ENCODE measurements at places on chromosomes 13 and 19.

GRCh38 chr19:46917002-46917401 is 56.2 kb downstream of the ARHGAP35 start:
- DNase-seq: no peak

DNA sequence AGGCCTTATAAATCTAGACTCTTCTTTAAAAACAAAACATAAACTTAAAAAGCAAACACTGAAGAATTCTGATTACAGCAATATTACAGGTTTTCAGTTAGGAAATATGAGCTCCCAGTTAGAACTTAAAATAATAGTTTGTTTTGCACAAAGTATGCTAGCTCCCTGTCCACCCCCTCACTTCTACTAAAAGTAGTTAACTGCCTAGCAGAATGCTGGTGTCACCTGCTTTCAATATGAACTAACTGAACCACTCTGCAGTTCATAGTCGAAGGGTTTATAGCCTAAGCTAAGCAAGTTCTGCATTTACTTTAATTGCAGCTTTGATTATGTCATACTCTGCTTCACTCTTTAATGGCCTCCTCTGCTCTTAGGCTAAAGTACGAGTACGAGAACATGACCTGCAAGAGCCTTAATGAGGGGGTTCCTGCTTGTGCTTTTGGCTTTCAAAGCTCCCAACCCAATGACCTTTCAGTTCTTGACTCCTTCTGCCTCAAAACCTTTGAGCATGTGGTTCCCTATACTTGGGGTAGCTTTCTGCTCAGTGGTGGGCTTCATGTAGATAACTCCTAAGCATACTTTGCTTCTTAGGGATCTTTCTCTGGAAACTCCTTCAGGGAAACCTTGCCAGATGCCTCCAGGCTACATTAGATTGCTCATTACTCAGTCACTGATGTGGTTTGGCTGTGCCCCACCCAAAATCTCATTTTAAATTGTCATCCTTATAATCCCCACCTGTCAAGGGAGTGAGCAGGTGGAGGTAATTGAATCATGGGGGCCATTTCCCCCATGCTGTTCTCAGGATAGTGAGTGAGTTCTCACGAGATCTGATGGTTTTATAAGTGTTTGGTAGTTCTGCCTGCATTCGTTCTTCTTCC is 278.9 kb upstream of the ARGLU1 start:
- no peak for DNase-seq

GRCh38 chr19:53546758-53547513 is 9.0 kb downstream of the ZNF331 start:
- DNase-seq: no peak

DNA sequence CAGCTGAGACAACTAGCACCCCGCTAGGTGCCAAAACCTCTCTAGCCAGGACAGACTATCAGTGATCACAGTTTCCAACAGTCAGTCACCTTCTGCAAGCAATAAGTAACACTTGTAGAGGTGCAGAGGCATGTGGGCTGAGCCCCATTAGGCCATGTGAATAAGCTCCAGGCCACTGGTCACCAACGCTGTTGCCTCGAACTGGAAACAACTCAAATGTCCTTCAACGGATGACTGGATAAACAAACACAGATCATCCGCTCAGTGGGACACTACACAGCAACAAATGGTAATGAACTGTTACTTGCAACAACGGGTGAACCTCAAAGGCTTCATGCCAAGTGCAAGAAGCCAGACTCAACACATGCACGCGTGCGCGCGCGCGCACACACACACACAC is 27.5 kb upstream of the TMEM160 start:
- no peak for DNase-seq

GRCh38 chr19:58274771-58275201 is 4.0 kb upstream of the ZNF8 start:
- DNase-seq: no peak

DNA sequence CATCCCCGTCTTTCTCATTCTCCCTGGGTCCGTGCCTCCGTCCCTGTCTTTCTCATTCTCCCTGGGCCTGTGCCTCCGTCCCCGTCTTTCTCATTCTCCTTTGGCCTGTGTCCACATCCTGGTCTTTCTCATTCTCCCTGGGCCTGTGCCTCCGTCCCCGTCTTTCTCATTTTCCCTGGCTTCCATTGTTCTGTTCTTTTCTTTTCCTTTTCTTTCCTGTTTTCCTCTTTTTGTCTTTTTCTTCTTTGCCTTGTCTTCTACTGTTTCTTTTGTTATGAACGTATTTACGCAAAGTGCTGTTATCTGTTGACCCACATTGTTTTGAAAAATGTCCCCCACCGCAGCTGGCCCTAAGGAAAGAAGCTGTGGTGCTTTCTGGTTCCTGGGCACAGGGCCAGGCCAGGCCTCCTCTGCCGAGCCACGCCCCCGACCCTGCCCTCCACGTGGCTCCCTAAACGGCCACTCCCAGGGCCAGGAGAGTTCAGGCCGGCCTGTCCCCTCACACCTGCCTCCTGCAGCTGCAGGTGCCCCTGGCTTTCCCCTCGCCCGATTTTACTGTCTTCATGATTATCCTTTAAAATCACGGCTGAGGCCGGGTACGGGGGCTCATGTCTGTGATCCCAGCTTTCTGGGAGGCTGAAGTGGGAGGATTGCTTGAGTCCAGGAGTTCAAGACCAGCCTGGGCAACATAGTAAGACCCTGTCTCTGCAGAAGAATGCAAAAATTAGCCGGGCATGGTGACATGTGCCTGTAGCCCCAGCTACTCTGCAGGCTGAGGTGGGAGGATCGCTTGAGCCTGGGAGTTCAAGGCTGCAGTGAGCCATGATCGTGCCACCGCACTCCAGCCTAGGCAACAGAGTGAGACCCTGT is 14.0 kb upstream of the TMPRSS9 start:
- no peak for DNase-seq

DNA sequence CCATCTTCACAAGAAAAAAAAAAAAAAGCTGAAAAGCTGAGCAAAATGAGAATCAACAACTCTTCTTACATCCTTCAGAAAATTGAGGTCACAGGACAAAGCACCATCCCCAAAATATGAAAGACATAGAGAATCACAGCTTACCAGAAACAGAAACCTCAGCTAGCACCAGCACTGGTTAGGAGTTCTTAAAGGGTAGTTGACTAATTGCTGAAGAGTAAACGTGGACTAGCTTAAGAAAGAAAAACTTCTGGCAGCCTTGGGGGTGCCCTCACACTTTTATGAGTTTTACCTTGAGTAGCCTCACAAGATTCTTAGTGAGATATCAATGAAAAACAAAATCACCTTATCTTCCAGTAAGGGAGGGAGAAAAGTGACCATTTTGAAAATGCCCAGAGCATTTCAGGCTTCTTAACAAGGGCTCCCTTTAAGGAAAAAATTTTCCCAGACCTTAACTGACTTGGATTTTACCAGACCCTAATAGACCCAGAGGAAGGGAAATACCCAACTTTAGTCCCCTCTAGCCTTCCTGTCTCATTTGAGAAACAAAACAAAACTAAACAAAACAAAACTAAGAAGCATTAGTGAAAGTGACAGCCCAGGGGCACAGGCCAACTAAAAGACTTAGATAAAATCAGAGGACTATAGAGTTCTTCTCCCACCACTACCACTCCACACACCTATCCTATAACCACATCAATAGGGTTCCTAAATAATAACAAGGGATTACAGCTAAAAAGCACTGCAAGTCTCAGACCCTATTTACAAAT is 888.6 kb downstream of the DIAPH3 start:
- DNase-seq: no peak

- DNase-seq: no peak
These were observed 1.3 kb downstream of the ZNF780A start for GRCh38 chr19:40089462-40089861.

DNA sequence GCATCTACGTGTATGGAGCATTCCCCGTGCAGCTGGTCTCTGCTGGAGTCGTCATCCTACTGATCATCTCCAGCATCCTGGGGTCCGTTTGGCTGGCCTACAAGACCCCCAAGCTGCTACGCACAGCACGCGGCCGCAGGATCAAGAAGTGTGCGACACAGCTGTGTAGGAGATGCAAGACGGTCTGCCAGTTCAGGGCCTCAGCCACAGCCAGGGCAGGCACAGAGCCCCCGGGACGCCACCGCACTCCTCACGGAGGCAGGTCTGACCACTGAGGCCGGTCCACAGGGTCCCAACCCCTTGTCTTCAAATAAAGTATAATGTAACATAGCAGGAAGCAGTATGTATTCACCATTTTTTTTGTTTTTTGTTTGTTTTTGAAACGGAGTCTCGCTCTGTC is 6.1 kb downstream of the PRR22 start:
- no peak for DNase-seq

DNA sequence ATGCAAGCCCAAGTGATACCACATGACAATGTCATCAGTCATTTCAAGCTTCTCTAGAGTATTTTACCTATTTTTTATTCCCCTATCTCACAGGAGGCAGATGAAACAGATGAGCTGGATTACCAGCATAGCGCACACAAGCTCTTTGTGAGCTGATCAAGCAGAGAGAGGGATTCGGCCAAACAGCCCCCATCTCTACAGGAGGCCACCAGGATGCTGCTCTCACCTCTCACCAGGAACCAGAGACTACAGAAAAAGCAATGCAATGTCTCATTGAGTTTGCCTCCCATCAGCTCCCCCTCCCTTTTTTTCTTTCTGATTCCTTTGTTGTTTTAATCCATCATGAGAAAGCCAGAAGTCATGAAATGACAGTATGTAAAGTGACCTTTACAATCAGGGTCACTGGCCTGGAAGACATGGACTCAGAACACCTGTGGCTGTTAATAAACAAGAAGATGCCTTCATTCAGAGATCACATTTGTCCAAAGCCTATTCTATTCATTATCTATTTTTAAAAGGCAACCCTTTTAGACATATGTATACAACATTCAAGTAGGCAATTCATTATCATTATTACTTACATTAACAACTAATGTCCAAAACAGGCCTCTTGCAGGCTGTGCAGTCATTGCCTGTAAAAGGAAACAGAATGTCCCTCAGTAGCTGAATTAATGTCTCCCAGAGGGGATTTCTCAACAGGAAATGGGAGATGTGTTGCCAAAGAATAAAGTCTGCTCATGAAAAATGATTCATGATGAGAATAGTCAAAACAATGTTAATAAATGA is 656.6 kb downstream of the TBC1D4 start:
- DNase-seq: no peak

DNA sequence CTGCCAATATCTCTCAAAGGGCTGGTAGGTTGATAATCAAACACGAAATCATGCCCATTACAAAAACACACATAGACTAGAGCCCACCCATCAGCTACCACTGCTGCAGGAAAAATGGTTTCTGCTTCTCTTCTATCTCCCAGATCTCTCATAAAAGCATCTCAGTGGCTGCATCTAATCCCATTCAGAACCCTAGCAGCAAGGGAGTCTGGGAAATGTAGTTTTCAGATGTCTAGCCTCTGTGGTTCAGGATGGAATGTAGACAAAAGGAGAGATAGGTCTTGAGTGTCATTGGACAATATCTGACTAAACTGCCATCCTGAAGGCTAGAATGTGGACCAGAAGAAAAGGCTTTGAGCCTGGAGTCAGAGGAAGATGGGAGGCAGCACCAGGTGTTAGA is 32.1 kb downstream of the RDH8 start:
- DNase-seq: no peak

DNA sequence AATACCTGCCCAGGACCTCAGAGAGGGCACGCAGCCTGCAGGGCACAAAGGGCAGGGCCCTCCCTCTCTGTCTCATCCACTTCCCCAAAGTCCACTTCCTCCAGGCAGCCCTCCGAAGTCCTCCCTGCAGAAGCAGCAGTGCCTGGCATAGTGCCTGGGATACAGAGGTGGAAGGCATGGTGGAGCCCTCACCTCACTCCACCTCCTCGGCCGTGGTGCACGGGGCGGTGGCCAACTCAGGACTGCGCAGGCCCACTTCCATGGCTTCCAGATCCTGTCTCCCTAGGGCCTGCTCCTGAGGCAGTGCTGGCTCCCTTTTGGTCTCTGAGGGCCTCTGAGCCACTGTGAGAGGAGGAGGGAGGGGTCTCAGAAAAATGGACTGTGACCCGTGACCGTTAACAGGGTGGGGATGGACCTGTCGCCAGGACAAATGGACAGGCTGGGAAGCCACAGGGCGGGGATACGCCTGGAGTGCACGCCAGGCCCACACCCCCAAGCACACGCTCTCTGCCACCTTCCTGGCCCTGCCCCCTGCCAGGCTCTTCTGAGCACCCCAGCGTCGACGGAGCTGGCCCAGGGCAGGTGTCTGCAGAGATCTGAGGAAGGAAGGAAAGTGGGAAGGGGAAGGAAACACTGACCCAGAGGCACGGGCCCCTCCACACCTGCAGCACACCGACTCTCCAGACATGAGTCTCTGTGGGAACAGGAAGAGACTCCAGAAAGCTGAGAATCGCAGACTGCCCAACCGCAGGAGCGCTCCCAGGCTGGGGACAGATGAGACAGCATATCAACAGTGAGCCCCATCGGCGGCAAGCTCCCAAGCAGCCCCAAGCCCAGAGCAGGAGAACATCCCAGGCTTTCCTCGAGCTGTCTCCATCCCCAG is 8.4 kb downstream of the REXO1 start:
- DNase-seq: no peak
